ENCODE measurements at places on chromosomes 4 and X.
A peak's percentile ranks its signal among the peaks of the same experiment; 100 is the strongest.

- no peak for DNase-seq
Observed at GRCh38 chr4:7650606-7651385, 216.1 kb upstream of the PSAPL1 start.

DNA sequence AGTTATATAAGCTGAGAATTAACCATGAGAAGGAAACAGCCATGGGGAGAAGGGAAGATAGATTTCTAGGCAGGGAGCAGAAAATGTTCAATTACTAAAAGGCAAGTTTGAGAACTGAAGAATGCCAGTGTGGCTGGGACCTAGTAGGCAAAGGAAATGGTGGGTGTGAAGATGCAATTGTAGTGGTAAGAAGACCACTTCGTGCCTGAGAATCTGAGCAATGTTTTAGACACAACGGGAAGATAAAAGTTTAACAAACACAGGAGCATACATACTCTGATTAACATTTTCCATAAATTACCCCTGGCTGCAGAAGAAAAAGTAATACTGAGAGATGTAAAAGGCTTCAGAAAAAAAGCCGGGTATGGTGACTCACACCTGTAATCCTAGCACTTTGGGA is 18.1 kb upstream of the MMRN1 start:
- no peak for DNase-seq

DNA sequence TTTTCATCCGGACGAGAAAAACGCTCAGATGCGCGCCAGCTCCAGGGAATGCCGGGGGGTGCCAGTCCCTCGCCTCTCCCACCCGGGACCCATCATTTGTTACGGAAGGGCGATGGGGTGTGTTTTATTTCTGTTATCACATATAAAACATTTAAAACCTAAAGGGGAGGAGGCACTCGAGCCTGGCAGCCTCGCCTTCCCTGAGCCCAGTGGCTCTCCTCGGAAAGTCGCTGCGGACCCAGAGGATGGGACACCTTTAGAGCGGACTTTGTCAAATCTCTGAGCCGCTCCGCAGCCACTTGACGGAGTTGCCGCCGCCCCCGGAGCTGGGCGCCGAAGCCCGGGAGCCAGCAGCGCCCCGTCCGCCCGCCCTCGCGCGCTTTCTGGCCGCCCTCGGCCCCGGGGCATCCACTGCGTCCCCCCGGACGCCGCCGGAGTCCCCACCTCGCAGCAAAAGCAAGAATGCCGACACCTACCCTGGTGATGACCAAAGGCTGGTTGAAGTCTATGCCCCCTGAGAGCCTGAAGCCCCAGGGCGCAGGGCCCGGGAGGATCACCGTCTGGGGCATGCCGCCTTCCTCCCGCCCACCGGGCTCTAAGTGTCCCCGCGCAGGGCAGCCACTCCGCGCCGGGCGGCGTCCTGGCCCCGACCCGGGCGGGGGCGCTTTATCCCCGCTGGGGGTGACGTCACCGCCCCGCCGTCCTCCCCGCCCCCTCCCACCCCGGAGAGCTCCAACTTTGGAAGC is at the start of gene PDLIM3:
Gene PDLIM3 (minus strand): TSS at position 642 of the 746 bp plus-strand sequence. CDS start 73 bp downstream, at position 569.
- DNase-seq, result no peak

- DNase-seq, result no peak
Observed at GRCh38 chr4:40614031-40614430, 15.6 kb downstream of the RBM47 start.

DNA sequence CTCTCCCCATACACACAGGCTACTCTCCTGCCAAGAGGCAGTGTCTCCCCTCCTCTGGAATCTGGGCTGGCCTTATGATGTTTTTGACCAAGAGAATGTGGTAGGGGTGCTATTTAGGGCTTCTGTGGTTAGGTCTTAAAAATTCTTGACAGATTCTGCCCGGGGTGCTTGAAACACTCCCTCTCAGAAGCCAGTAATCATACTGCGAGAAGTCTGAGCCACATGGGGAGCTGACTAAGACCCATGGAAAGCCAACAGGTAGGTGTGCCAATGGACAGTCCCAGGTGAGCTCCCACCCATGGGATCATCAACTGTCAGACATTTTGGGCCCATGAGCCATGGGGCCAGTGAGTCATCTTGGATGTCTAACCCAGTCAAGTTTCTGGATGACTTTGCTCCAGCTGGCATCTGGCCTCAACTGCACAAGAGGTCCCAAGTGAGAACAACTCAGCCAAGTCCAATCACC is 315.7 kb downstream of the FBXW7 start:
- DNase-seq, result no peak

DNA sequence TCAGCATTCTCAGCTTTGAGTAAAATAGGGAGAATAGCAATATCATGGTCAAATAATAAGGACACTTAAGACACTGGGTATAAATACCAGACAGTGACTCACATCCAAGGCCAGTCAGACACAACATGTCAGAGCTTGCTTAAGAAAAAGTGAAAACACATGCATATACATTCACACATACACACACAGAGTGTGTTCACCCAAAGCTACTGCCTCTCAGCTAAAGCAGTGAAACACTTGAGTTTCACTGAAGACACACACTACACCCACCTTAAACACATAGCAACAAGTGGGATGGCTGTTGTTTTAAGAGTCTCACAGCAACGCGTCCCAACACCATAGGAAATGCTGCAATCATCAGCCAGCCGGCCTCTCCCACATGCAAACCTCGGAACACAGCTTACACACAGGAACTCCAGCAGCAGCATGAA is 14.4 kb downstream of the SHROOM4 start:
- DNase-seq, result peak; percentile 10

- no peak for DNase-seq
Observed at GRCh38 chr4:114479595-114479994, 119.0 kb upstream of the UGT8 start.

DNA sequence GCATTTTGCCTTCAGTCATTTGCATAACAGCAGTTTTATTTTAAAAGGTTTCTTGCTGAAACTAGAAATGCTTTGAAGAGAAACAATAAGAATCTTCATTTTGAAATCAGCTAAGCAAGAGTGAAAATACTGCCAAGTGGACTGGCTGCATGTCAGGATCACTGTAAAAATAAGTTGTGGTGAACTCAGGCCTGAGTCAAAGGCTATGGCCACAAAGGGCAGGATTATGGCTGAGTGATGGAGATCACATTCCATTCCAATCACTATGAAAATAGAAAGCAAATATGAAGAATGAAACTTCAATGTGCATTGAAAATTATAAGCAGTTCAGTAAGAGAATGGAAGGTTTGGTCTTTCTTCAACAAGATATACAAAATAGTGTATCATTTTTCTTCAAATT is 224.5 kb downstream of the PCDH18 start:
- no peak for DNase-seq

DNA sequence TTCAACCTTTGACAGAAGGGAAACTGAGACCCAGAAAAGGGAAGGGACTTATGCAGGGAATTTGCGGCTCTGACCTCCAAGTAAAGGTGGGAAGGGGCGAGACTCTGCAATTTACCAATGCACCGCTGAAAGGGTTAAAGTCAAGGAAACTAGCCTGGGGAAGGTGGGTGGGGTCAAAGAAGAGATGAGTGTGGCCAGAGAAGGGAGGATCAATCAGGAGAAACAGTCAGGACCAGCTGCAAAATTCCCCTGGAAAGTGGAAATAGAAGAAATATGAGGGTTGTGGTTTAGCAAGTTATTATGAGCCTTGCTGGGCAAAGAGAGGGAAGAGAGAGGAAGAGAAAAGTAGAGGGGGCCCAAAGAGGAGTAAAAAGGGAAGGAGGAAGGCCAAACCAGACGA is 30.5 kb downstream of the STARD8 start:
- no peak for DNase-seq

DNA sequence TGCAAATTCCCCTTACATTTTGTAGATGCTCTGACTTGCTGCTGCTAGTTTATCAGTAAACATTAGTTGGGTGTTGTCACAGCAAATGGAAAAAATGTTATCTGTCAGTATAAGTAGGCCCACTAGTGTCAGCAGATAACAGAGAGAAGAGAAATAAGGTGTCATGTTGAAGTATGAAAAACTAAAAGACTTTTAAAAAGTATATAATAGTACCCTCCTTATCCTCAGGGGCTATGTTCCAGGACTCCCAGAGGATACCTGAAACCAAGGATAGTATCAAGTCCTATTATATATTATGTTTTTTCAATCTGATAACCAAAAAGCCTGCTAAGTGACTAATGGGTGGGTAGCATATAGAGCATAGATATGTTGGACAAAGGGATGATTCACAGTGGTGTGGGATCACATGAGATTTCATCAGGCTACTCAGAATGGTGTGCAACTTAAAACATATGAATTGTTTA is 11.6 kb upstream of the BMP2K start:
- DNase-seq, result peak; percentile 64

DNA sequence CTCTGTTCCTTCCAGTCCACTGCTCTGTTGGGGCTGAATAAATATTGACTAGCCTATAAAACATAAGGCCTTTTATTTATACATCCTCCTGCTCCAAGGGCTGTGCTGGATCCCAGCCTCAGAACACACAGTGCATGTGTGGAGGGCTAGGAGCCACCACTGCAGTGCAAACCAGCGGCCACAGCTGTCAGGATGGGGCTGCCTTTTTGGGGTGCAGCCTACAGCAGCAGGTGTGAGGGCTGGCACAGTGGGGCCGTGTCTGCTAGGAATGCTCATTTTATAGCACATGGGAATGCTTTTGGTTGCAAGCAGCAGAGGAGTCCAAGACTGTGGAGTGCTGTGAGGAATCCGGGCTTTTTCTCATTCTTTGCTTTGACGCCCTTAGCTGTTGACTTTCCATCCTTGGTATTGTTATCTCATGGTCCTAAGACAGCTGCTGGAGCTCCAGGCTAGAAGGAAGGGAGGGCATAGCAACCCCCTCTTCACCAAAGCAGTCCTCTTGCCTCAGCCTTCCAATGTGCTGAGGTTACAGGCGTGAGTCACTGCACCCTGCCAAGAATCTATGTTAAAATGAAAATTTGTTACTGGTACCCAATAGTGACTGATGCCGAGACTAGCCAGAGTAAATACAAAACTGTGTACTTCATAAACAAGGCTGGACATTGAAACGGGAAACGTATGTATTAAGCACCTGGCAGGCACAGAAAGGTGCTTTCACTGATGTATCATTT is 334.3 kb upstream of the GATB start:
- no peak for DNase-seq

DNA sequence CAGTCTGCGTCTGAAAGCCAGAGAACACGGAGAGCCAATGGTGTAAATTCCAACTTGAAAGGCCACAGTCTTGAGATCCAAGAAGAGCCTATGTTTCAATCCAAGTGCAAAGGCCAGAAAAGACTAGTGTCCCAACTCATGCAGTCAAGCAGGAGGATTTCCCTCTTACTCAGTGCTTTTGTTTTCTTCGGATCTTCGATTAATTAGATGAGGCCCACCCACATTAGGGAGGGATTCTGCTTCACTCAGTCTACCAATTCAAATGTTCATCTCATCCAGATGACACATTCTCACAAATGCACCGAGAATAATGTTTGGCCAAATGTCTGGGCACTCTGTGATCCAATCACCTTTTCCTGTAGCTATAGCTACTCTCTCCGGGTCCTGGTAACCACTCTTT is 91.5 kb upstream of the S100G start:
- no peak for DNase-seq

GRCh38 chr4:24240655-24241054 is 343.7 kb downstream of the DHX15 start:
- no peak for DNase-seq

GRCh38 chr4:6732441-6733357 is 16.7 kb downstream of the BLOC1S4 start:
- peak; percentile 78 for DNase-seq

DNA sequence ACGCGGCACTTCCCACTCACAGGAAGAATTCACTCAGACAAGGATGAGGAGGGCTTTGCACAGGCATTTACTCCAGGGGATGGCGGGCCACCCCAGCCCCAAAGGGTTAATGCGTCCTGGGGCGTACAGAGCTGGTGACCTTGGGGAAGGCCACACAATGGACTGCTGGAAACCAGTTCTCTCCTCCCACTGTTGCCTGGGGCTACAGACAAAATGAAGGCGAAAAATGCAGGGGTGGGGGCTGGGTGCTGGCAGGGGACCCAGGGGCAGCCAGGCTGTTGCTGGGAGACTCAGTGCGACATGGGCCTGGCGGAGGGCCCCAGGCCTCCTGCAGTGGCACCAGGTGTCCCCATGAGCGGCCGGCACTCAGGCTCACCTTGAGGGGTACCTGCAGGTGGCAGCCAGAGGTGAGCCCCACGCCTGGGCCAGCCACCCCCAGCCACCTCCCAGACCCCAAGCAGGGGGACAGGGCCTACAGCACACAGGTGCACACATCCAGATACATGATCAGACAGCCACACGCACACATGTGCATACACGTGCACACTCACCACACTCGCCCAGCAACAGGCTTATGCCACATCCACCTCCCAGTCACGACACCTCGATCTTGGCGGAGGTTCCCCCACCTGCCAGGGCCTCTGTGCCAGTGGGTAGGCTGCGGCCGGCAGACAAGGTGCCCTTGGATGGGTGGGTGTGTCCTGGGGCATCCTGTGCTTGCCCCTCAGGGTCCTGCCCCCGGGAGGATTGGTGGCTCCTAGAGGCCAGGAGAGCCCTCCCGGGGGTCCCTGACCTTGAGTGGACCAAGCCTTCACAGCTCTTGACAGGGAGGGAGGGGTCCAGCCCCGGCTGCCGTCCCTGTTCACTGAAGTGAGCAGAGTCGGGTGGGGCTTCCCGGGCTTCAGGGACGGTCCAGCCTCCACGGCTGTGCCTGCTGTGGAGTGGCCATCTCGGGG is 13.1 kb downstream of the NAT8L start:
- no peak for DNase-seq

DNA sequence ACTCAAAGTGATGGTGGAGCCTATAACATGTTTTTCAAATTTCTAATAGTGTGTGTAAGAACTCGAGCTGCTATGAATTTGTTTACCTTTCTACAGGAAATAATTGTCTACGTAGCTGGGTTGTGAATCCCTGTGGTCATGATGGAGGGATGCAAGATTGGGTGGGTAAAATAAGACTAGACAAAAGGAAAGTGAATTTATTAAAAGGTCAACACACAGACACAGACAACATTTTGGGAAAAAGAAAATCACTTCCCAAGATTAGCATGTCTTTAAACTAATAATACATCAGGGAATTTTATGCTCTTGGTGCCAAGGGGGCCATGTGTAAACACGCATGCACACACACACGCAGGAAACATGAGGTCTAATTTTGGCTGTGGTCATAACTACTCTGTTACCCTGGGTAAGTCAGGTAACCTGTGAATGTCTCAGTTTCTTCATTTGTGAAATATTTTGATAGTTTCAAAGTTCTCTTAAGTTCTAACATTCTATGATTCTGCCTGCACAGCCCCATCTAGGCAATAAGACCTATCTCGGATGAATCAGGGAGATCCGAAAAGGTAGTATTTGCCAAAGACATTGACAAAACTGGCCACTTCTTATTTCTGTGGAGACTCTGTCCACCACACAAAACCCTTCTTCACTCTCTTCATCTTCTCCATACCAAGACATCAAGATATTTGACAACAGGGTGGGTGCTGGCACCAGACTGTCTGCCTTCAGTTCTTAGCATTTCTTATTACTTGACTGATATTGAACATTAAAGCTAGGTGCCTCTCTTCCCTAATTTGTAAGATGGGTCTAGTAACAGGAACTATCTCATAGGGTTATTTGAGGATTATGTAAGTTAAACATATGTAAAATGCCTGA is 1.6 kb upstream of the UNC5C start:
- no peak for DNase-seq

- no peak for DNase-seq
Observed at GRCh38 chr4:184671101-184671500, 21.6 kb downstream of the PRIMPOL start.

GRCh38 chr4:37678624-37679023 is 7.6 kb downstream of the RELL1 start:
- DNase-seq, result no peak

GRCh38 chr4:5638316-5638715 is 70.0 kb downstream of the EVC2 start:
- DNase-seq, result no peak
